Activated CD4-positive, alpha-beta T cell treated with anti-CD3 and anti-CD28 coated beads, Interleukin-2, Interleukin-4, amounts not matched to agents 100 ng/mL and 50 ng/mL, durations not matched to agents 16 hours and 8 hours (primary cell): ENCODE measurements at places on chromosomes 16 and 17.
A peak's percentile ranks its signal among the peaks of the same experiment; 100 is the strongest.

GRCh38 chr17:47615766-47616424 is 33.8 kb upstream of the KPNB1 start:
- peak; percentile 44 for DNase-seq

GRCh38 chr17:44934745-44935105 is 12.8 kb downstream of the KIF18B start:
- no peak for DNase-seq

DNA sequence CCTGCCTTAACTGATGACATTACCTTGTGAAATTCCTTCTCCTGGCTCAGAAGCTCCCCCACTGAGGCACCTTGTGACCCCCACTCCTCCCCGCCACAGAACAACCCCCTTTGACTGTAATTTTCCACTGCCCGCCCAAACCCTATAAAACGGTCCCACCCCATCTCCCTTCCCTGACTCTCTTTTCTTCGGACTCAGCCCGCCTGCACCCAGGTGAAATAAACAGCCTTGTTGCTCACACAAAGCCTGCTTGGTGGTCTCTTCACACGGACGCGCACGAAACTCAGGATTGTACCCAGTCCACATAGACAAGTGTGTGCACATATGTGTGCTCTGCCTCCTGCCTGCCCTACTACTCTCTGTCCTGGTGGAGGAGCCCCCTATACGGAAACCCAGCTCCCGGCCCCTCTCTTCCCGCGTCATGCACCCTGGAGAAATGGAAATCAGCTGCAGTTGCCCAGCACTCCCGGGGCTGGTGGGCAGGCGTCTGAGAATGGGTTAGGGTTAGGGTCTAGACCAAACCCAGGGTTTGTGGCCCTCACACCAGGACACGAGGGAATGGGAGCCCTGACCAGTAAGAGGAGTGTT is 2.4 kb upstream of the RHBDF1 start:
- DNase-seq: no peak

GRCh38 chr16:27222249-27223225 is 19.2 kb downstream of the KDM8 start:
- DNase-seq: no peak

DNA sequence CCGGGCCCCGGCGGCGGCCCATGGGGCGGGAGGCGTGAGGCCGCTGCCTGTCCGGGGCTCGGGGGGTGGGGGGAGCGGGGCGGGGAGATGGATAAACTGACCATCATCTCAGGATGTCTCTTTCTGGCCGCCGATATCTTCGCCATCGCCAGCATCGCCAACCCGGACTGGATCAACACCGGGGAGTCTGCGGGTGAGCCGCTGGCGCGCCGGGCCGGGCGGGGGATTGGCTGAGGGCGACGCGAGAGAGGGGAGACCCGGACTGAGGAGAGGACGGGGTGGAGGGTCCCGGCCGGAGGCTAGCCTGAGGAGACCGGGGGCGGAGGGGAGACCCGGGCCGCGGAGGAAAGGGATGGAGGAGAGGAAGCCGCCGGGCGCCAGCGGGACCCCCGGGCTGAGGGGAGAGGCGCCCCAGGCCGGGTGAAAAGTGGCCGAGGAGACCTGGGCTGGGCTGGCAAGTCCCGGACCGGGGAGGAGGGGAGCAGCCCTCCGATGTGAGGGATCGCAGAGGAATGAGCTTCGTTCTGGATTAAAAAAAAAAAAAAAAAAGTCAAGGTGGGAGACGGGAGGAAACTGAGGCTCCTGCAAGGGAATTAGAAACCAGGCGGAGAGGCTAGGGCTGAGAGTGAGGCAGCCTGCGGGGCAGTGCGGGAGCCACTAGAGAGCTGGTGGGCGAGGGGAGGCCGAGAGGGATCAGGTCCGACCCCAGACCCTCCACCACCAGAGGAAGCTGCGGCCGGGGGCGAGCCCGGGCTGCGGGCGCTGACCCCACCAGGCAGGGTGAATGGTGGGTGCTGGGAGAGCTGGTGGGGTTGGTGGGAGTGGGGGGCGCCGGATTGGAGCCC is 526 bp downstream of the MOSMO start:
- no peak for DNase-seq

DNA sequence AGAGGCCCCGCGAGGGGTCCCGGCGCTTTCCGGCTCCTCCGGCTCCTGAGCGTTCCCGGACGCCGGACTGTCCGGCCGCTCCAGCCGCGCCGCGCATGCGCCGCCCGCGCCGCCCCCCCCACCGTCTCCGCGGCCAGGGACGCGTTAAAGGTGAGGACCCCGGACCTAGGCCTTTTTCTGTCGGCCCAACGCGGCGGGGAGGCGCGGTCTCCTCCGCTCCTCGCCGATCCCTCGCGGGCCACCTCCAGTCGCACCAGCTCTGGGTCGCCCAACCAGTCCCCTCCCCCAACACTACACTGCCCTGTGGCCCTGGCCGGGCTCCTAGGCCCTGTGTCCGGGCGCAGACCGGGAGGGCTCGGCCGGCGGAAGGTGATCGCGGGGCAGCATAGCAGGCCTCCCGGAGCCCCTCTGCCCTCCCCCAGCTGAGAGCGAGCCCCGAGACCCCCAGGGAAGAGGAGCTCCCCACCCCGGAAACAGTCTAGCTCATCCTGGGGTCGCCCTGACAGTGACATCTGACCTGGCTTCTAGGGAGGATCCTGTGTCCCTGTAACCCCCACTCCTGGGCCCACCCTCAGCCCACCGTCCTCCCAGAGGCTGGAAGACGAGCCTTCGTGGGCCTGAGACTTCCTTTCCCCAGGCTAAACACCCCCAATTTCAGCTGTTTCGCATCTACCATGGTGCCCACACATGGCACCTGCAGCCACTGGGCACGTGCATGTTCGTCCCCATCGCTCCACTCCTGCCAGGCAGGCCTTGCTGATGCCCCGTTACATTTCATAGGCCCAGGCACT is 14.7 kb upstream of the BCAR1 start:
- DNase-seq: peak; percentile 22

DNA sequence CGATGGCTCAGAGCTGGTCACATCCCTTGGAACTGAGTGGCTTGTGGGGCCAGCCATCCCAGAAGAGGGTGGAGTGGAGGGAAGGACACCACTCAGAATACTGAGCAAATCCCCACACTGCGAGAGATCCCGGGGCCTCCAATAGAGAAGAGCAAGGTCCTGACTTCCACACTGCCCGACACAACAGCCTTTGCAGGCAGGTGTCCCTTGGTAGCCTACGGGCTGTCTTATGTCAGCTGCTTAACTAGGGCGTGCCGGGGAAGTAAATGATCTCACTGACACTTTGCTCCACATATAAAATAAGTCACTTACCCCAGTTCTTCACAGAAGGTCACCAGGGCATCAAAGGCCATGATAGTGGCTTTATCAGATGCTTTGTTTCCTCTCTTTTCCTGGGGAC is 16.1 kb downstream of the RECQL5 start:
- DNase-seq: no peak

DNA sequence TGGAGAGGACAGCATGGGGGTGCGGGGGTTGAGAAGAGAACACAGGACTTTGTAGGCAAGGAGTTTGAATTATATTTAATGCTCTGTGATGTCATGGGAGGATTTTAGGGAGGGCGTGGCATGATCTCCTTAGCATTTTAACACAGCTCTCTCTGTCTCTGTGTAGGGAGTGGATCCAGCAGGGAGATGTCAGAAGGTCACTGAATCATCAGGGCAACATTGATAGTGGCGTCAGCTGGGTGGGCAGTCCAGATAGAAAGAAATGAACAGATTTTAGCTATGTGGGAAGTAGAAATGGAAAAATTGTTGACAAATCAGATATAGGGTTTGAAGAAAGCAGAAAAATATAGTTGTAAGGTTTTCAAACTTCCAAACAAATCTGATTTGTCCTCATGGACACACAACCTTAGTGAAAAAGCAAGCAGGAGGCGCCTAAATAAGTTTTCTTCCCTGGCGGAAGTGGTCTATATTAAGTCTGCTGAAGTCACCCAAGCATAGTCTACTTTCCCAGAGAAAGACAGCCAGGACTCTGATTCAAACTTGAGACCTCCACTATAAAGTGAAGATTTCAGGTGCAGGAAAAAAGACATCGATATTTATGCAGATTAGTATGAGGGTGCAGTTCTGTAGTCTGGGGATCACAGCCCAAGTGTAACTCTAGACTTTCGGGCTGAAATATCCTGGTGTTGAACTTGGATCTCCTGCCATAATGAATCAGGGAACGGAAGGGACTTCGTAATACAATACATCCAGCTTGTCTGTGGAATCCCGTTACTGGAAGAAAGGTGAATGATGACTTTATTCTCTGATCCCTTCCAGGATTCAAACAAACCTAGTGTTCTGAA is 10.1 kb upstream of the PCTP start:
- no peak for DNase-seq

- DNase-seq: no peak
These were observed 31.4 kb upstream of the CDC42EP4 start for GRCh38 chr17:73343168-73343634.

DNA sequence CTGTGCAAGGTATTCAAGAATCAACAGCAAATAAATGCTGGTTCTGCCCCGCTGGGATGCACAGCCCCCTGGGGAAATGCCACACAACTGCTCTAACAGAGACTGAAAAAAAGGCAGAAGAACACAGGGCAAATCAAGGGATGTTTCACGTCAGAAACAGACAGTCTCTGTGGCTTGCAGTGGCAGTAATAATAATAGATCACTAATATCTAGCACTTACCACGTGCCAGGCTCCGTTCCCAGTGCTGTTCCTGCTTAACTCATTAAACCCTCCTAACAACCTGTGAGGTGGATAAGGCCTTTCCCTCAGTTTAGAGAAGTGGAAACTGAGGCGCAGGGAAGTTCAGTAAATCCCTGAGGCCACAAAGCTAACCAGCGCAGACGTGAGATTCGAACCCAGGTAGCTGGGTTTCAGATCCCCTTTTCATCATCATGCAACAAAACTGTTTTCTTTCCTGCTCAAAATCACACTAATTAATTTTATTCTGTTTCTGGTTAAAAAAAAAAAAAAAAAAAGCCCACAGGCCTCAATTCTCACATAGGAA is 36.7 kb downstream of the ARHGAP17 start:
- DNase-seq: no peak

DNA sequence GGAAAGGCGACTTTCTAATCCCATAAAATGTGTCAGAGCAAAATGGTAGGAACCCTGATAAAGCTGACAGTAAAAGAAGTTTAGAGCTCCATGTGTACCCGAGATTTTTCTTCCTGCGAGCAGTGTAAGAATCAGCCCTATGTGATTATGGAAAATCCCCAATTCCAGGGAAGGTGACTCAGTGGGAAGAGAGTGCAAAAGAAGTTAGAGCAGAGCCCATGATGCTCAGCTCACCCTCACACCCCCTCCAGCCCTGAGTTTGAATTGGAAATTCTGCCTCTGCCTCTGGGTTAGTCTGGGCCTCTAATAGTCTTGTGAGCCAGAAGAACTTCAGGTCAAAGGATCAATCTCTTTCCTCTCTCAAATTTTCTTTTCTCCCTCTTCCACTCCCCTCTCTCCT is 12.5 kb downstream of the C17orf78 start:
- DNase-seq: no peak

DNA sequence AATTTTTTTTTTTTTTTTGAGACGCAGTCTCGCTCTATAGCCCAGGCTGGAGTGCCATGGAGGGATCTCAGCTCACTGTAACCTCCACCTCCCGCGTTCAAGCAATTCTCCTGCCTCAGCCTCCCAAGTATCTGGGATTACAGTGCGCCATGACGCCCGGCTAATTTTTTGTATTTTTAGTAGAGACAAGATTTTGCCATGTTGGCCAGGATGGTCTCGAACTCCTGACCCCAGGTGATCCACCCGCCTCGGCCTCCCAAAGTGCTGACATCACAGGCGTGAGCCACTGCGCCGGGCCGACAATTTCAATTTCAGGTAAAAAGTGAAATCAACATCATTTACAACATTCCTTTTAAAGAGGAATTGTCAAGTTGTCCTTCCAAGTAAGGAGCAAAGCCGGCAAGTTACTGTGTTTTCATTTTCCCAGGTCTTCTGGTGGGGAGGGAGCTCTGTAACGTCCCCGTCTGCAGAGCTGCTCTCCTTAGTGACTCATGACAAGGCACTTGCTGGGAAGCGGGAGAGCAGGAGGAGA is 873 bp downstream of the NPLOC4 start:
- DNase-seq: no peak

DNA sequence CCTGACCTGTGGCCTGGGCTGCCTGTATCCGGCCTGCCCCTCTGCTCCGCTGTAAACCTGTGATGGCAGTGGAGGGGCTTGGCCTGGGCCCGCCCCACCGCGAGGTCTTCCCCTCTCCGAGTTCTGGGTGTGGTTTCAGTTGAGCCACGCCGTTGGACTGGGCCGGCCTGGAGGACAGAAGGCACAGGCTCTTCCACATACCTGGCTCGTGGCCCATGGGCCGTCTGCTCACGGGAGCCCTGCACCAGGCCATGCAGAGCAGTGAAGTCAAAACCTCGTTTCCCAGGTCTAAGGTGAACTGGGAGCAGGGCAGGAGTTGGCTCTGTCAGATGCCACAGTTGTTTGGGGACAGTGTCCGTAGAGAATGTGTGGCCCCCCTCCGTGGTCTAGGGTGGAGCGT is 5.6 kb upstream of the RNPS1 start:
- DNase-seq: no peak

- no peak for DNase-seq
These were observed 4.2 kb downstream of the BCL7C start for GRCh38 chr16:30889721-30890120.

DNA sequence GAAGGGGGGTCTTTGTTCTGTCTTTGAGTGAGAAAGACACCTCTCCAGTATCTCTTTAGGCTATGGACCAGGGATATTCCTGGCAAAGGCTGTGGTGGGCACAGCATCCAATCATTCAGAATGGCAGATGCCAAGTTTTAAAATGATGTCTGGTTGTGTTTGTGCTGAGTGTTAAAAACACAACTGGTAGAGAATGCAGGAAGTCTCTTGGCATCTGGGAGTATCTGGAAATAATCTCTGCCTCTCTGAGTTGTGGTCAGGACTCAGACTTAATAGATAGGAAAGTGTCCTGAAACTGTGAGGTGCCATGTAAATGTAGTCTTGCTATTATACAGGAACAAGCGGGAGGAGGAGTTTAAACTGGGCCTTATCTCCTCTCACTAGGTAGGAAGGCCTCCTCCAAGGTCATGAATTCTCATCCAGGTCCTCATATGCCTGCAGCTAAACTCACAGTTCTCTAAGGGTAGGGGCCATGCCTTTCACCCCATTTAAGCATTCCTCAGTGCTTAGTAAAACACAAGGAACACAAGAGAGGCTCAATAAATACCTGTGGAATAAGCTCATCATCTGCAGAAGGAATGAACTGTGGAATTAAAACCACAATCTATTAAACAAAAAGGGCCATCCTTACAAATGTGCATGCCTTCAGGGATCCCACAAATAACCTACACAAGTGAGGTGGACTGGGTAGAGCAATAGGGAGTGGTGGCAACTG is 317.6 kb downstream of the CBLN1 start:
- no peak for DNase-seq

GRCh38 chr17:58330538-58330996 is 2.0 kb upstream of the TSPOAP1 start:
- peak; percentile 80 for DNase-seq

GRCh38 chr16:57283214-57283958 is 1.1 kb downstream of the PLLP start:
- DNase-seq: no peak

GRCh38 chr17:68847711-68848110 is 107.5 kb downstream of the ABCA8 start:
- no peak for DNase-seq

- peak; percentile 87 for DNase-seq
These were observed 4.7 kb downstream of the DYNC1LI2 start for GRCh38 chr16:66746682-66747081.
